ENCODE measurements at places on chromosomes 4 and X.
A peak's percentile ranks its signal among the peaks of the same experiment; 100 is the strongest.

DNA sequence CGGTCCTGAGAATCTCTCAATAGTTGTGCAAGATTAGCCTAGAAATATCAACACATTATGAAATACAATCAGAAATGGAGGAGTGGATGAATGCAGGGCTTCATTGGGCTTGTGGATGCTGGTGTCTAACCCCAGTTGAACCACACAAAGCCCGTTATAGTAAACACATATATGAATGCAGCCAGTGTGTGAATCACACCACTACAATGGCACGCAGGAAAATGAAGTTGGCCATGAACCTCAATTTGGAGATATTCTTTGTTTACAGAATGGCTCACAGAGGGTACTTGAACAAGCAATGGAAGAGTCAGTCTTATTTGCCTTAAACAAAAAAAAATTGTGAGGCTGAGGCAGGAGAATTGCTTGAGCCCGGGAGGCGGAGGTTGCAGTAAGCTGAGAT, 57.8 kb downstream of the SOD3 start:
- DNase-seq, result no peak

DNA sequence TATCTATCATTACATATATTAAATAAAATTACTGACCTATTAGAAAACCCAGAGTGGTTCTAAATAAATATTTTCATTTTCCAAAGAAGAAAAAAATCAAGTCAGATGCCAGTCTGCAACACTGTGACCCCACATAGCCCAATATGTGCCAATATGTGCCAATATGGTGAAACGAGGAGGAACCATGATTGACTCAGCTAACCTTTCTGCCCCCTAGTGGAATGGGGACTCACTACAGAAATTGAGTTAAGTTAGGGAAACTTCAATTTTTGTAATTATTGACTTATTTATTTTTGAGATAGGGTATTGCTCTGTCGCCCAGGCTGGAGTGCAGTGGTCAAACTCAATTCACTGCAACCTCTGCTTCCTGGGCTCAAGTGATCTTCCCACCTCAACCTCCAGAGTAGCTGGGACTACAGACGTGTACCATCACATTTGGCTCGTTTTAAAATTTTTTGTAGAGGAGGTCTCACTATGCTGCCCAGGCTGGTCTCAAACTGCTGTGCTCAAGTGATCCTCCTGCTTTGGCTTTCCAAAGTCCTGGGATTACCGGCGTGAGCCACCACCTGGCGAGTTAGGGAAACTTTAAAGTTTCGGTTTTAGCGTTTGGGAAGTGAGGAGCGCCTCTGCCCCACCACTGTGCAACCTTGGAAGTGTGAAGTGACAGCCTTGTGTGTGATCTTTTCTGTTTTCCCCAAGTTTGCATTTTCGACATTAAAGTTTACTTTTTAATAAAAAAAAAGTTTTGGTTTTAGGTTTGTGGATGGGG, 116.8 kb upstream of the SHISA3 start:
- DNase-seq, result peak; percentile 3

DNA sequence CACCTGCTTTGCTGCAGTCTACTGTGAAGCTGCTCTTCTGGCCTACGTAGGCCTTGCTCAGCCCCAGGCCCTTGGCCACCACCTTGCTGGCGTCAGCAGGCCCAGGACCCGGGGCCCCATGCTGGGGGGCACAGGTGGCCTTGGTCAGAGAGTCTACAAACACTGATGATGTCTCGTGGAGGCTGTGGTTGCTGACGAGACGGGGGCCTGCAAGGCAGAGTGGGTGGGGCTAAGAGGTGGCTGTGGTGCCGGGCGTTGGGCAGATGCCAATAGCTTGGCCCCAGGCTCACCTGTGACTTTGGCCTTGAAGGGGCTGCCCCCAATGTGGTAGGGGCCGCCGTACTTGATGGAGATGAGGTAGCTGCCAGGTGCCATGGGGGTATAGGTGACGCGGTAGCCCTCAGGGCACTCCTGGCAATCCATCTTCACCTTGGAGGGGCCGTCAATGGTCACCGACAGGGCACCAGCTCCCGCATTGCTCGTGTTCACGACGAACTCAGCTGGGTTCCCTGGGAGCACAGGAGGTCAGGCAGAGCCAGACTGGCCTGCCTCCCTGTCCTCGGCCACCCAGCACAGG, 25.0 kb downstream of the FLNA start:
- no peak for DNase-seq

DNA sequence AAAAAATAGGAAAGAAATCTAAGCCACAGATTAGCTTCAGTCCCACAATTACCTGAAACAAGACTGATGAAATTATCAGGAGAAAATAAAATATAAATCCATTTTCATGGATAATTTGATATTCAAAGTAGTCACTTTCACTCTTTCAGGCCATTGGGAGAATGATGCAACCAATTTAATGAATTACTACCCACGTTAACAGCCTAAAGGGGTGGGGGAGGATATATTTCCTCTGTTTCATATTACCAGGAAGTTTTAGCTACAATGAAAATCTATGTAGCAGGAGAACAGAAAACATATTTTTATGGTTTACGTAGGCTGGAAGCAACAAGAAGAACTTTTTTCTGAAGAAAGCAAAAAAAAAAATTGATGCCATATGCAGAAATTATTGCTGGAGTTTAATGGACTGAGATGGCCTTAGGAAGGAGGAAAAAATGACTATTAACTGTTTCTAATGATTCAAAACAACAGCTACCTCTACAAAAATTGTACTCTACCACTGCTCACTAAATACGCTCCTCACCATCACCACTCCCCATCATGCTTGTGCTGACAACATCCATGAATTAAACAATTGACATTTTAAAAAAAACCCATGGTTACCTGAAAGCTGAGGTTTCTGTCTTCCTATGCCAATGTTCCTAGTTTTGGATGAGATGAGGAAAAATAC, 100.9 kb downstream of the CXXC4 start:
- no peak for DNase-seq

DNA sequence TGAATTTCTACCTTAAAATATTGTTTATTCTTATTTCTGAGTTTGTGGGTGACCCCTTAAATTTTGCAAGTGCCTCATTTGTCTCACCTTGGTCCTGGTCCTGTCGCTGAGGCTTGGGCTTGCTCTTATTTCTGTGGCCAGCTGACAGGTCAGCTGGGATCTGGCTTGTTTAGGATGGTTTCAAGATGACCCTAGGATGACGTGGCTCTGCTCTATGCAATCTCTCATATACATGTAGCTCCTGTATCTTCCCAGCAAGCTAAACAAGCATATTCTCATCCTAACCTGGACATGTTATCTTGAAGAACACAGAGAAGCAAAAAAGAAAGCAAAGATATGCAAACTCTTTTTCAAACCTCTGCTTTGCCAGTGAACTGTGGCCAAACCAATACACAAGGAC, 158.4 kb downstream of the BANK1 start:
- no peak for DNase-seq

GRCh38 chr4:52266537-52267137, 215.5 kb downstream of the SPATA18 start:
- no peak for DNase-seq

DNA sequence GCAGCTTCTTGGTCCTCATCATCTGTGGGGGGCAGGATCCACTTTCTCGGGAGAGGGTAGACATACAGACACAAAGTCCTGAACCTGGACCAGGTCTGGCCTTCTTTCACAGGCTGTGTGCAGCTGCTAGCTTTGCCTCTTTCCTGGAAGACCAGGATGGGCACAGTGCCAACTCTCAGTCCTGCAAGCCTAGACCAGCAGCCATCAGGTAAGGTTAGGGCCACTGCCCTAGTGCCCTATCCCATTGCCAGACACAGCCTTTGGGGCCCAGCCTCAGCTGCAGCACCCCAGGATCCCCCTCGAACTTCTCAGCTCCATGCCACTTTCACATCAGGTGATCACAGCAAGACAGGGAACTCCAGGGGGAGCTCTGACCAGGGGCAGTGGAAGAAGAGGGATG, 38.4 kb downstream of the ZNF185 start:
- no peak for DNase-seq

DNA sequence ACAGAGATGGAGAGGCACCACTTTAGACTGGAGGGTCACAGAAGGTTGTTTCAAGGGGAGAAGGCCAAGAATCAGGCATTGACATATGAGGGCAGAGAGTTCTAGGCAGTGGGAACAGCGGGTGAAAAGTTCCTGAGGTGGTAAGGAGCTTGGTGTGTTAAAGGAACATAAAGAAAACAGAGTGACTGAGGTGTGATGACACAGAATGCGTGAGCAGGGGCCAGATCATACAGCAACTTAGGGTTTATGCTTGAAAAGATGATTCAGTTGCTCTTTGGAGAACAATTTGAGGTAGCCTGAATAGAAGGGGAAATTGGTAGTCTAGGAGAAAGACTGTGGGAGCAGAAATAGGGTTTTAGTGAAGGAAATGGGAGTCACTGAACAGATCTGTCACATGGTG, 179.2 kb downstream of the AMELX start:
- no peak for DNase-seq

GRCh38 chr4:185722029-185722316, 90.0 kb downstream of the SORBS2 start:
- DNase-seq, result no peak
